ENCODE measurements at places on chromosomes 4 and X.

- no peak for DNase-seq
Measured at GRCh38 chrX:12013211-12013618, 125.1 kb upstream of the FRMPD4 start.

GRCh38 chrX:121949041-121949760, 901.8 kb downstream of the GLUD2 start:
- DNase-seq, result no peak

DNA sequence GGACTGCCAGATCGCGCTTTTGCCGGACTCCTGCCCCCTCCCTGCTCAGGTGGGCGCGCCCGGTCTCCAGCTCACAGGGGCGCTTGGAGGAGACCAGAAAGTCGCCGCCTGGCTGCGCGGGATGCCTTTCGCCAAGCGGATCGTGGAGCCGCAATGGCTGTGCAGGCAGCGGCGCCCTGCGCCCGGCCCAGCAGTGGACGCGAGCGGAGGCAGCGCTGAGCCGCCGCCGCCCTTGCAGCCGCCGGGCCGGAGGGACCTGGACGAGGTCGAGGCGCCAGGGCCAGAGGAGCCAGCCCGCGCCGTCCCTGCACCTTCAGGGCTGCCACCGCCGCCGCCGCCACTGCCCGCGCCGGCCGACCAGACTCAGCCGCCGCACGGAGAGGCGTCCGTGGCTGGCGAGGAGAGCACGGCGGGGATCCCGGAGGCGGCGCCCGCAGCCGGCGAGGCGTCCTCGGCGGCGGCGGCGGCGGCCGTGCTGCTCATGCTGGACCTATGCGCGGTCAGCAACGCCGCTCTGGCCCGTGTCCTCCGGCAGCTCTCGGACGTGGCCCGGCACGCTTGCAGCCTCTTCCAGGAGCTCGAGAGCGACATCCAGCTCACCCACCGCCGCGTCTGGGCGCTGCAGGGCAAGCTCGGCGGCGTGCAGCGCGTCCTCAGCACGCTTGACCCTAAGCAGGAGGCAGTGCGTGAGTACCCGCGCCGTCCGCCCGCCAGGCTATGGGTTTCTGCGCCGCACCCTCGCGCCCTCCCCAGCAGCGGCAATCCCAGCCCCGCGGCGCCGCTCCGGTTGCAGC, 834 bp downstream of the NHS start:
- no peak for DNase-seq

DNA sequence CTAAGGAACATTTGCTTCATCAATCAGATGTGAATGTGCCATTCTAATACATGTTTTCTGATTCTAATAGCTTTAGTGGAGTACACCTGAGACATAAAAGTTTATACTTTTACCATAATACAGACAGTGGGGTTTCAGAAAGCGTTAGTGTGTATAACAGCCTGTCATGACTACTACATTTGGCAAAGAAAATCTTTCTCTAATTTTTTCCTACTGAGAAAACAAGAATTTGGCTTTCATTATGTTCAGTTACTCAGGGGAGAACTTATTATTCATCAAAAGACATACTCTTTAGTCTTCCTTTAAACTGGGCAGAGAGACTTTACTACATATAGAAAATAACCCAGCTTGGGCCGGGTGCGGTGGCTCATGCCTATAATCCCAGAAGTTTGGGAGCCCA, 104.9 kb downstream of the PCDH18 start:
- DNase-seq, result no peak

GRCh38 chr4:122797405-122798094, 29.1 kb upstream of the FGF2 start:
- no peak for DNase-seq

Data from CD4-positive, alpha-beta T cell treated with Interleukin-10 for 1 hour (primary cell).